ENCODE measurements at places on chromosomes 16 and 17. TPM values are rescaled to one million over a fixed set of nuclear protein-coding genes. Genes with fewer than 3 reads are reported as not detected.

OR1A2 gene
- not detected for total RNA-seq

TEKT5 gene
- 0.26 TPM for total RNA-seq

SYT17 gene
- 0.26 TPM for total RNA-seq

METTL2A gene
- total RNA-seq = 18.5 TPM

TSC2 gene
- total RNA-seq = 35.7 TPM

SEZ6 gene
- total RNA-seq = not detected

GFAP gene
- 1.3 TPM for total RNA-seq

TGFB1I1 gene
- 46.9 TPM for total RNA-seq

COL1A1 gene
- 577 TPM for total RNA-seq

ALDOA gene
- total RNA-seq = 474 TPM

All from fibroblast of lung (primary cell).